ENCODE measurements at places on chromosomes 16 and 17.
A peak's percentile ranks its signal among the peaks of the same experiment; 100 is the strongest.

DNA sequence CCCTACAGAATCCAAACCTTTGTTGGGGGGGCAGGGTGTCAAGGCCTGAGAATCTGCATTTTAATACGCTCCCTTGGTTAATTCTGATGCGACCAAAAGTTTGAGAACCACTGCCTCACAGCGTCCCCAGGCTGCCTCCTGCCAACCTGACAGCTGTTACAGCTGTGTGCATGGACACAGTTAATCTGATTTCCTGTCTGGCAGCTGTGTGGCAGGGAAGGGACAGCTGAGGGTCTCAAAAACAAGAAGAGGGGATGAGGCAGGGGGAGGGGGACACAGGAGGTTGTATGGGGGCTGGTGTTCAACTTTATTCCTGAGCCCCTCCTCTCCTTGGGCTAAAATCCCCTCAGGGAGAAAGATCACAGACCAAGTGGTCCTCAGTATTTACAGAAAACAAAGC is 17.5 kb downstream of the HDAC5 start:
- no peak for DNase-seq

- no peak for DNase-seq
Observed at GRCh38 chr17:29193146-29193545, 12.9 kb upstream of the MYO18A start.

DNA sequence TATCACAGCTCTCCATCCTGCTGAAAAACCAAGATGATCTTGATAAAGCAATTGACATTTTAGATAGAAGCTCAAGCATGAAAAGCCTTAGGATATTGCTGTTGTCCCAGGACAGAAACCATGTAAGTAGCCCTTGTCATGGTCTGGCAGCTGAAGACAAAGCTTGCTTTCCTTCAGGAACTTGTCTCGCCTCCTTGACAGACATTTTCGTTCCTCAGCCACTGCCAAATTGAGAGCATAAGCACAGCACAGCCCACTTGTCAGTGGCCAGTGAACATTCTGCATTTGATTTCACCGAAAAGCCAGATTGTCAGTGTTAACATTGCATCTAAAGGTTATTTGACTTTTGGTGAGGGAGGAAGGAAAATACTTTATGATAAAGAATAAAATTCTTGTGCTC is 35.6 kb downstream of the MAP3K3 start:
- DNase-seq: no peak

DNA sequence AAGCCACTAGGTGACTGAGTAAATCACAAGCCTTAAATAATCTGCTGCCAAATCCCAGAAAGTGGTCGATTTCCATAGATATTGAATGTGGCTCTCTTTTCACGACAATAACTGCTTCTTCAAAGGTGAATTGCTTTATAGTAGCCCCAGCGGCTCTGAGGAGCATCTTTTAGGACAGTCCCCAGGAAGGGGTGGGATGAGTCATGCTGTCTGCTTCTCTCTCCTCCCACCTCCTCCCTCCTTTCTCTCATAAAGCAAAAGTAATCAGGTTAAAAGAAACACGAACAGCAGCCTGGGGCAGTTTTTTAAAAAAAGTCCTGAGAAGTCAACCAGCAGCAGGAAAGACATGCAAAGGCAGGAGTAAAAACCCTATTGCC is 1.8 kb downstream of the KIAA0513 start:
- DNase-seq: peak; percentile 80

- no peak for DNase-seq
Observed at GRCh38 chr16:1526608-1527555, 6.6 kb upstream of the TMEM204 start.
